ENCODE measurements at places on chromosomes 11 and 22.
A peak's percentile ranks its signal among the peaks of the same experiment; 100 is the strongest.

- no peak for DNase-seq
Observed at GRCh38 chr11:131275580-131275979, 94.8 kb upstream of the NTM start.

DNA sequence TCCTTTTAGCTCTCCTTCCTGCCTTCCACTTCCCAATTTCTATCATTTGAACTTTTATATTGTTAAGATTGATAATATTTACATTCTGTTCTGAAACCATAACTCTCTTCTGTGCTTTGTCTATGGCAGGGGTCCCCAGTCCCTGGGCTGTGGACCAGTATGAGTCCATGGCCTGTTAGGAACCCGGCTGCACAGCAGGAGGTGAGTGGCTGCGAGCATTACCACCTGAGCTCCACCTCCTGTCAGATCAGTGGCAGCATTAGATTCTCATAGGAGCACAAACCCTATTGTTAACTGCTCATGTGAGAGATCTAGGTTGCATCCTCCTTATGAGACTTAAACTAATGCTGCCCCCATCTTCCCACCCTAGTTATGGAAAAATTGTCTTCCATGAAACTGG is 48.4 kb upstream of the HEPHL1 start:
- DNase-seq: no peak

GRCh38 chr11:126479178-126479930 is 123.9 kb downstream of the ST3GAL4 start:
- no peak for DNase-seq

DNA sequence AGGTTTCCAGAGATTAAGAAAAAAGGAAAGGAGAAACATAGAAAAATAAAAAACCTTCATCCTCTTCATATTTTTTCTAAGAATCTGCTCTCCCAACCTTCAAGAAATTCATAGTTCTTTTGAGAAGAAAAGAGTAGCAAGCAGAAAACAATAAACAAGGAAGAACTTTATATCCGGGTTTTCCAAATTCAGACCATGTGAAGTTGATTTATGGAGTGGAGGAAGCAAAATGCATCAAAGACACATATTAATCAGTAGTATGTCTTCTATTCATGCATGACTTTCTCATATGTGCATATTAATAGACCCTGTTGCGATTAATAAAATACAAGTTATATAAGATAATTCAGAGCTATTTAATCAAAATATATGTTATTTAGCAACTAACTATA is 20.5 kb upstream of the CTSC start:
- DNase-seq: no peak

GRCh38 chr11:63405114-63405513 is 35.5 kb downstream of the SLC22A9 start:
- no peak for DNase-seq

GRCh38 chr11:13268791-13269190 is 8.8 kb upstream of the BMAL1 start:
- DNase-seq: no peak

- DNase-seq: no peak
Observed at GRCh38 chr11:47506795-47507562, 46.0 kb downstream of the CELF1 start.

- no peak for DNase-seq
Observed at GRCh38 chr11:94675813-94676212, 92.3 kb upstream of the AMOTL1 start.

GRCh38 chr11:115321605-115322289 is 182.5 kb downstream of the CADM1 start:
- DNase-seq: no peak

- peak; percentile 16 for DNase-seq
Observed at GRCh38 chr22:24133187-24133965, 47.9 kb upstream of the SUSD2 start.

DNA sequence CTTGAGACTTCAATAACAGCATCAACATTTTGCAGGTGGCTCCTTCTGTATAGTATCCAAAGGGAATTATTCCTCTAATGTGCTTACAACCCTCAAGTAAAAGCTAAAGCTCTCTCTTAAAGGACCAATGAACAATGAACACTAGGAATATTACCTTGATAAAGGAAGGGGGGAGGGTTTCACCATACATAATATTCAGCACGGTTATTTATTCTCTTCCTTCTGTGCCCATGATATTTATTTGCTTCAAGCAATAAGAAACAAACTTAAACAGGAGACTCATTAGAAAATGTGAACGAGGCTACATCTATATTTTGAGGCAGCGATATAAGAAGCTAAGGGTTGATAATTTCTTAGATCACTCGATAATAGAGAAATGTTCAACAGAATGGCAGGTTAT is 21.2 kb downstream of the BLID start:
- no peak for DNase-seq

DNA sequence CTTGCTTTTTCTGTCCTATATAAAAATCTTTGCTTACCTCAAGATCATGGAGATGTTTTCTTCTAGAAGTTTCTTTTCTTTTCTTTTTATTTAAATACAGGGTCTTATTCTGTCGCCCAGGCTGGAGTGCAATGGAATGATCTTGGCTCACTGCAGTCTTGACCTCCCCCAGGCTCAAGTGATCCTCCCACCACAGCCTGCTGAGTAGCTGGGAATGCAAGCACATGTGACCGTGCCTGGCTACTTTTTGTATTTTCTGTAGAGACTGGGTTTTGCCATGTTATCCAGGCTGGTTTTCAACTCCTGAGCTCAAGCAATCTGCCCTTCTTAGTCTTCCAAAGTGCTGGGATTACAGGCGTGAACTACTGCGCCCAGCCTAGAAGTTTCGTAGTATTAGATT is 45.3 kb downstream of the USP35 start:
- no peak for DNase-seq

DNA sequence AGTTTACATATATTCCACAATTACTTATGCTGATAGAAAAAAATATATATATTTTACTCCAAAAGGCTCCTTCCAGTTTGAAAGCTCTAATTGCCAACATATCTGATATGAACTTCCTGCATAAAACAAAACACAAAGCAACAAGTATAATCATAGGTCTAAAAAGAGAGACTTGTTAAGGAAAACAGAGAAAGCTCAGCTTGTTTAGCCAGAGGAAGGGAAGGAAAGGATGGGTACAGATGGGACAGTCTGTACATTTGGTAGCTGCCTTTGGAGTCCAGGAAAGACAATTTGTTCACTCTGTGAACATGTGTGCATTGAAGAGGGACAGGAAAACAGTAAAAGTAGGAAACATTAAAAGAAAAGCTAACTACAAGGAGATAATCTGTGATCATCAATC is 45.7 kb upstream of the AKIP1 start:
- no peak for DNase-seq

- no peak for DNase-seq
Observed at GRCh38 chr22:42814215-42814614, 42.9 kb downstream of the ARFGAP3 start.

GRCh38 chr11:76256448-76256847 is 50.1 kb upstream of the WNT11 start:
- no peak for DNase-seq

DNA sequence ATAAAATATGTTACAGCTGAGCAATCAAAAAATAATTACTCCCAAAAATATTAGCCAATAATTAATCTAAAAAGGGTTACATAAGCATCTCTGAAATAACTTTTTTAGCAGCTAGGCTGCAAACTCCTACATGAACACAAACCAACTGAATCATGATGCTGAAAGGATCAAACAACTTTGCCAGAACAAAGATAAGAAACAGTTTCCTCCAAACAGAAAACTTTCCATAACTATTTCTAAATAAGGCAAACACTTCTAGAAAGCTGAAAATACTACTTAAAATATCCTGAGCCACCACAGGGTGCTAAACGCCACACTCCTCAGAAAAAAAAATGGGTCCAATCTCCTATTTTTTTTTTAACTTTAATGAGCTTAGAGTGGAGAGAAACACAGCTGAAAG is 68.6 kb upstream of the ARHGAP32 start:
- DNase-seq: no peak

DNA sequence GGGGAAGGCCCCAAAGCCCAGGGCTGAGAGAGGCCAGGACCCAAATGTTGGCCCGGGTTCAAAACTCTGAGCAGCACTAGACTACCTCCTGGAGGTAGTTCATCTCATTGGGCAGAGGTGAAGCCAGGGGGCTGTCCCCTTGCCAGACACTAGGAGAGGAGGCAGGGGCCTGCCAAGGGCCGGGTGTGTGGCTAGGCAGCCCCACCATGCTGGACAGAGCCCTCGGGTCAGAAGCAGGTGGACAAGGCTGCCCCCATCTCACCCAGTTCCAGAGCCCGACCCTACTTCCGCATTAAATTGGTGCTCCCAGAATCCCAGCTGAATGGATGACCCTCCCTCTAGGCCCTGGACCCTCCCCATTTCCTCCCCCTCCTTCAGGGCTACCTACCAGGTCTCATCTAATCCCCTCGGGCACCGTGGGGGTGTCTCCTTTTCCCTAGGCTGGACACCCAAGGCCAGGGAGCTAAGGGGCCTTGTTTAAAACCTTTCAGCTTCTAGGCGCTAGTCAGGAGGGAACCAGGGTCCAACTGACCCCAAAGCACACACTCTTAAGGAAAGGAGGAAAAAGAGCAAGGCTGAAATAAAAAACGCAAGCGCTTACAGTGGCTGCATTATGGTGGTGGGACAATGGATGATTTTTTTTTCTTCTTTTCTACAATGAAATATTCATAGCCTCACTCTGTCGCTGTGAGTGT is 72.1 kb upstream of the TCF20 start:
- DNase-seq: no peak

DNA sequence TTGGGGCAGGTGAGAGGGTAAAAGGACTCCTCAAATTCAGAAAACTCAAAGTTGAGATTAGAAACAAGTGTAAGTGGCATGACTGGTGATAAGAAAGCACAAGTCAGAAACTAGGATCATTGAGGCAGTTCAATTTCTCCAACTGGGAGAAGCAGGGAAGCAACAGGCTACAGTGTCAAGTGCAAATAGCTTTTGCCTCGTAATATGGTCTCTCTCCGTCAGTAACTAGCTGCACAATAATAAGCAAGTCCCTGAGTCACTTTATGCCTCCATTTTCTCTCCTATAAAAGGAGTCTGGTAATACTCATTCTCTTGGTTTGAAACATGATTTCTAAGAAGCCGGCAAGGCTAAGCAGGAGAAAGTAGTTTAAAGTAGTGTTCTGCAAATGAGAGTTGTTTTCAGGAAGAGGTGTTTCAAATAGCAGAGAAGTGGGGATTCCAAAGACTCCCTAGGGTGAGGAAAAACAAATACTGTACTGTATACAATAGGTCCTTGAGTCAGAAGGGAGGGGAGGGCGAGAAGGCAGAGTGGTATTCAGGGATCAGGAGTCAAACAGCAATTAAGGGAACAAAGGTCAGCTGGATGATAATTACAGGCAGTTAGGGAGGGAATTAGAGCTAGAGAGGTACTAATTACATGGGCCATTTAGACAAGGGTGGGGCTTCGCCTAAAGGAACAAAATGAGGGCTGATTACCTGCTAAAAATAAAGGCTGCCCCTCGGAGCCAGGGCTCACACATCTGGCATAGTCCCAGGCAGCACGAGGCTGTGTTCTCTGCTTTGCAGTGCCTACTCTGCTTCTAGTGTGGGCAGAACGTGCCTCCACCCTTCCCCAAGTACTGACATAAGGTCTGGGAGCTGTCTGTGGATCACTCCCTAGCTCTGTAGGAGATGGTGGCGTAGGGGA is 96.0 kb upstream of the BDNF start:
- no peak for DNase-seq

- DNase-seq: no peak
Observed at GRCh38 chr11:61054927-61055562, 47.2 kb upstream of the CD5 start.

- DNase-seq: no peak
Observed at GRCh38 chr11:66238786-66239413, 29.5 kb upstream of the RAB1B start.

DNA sequence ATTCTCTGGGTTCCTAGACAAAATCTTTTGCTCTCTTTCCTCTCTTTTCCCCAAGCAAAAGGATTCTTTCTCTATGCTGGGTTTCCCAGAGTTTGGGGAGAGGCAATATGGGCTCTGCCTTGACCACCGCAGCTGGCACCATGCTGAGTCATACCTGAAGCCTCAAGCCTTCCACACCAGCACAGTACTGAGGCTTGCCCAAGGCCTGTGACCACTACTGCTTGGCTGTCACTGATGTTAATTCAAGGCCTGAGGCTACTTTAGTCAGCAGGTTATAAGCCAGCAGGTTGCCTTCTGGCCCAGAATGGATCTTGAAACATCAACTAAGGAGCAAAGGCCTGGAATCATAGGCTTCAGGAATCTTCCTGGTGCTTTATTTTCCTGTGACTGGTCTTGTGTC is 185.3 kb downstream of the DYNC2H1 start:
- no peak for DNase-seq

DNA sequence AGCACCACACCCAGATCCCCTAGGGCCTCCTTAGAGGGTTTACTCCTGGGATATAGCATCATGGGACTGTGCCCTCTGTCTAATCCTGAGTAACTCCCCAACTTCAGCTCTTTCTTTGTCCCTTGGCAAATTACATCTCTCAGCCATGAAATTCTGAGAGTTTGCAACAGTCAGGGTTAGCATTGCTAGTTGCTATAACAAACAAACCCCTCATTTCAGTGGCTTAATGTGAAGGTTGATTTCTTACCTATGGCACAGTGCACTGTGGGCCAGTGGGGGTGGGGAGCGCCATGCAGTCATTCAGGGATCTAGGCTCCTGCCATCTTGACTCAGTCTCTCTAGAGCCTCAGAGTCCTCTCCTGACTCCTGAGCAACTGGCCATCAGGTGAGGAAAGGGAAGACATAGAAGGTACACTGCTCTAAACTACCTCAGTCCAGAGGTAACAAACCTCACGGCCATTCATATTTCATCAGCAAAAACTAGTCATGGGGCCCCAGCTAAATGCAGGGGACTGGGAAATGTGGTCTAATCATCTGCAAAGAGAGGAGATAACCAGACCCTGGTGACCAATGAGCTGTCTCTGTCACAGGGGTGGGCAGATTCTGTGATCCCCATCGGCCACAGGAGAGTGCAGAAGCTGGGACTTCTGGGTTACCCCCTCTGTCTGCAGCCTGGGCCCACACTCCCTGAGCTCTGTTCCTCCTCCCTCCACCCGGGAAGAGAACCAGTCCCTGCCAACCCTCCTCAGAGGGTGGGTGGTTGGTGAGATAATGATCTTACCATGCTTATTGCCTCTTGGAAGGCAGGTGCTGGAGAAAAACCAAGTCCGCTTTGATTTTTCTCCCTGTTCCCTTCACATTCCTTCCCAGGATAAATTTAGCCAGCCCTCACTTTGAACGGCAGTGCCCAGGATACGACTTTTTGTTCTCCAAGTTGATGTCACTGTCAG is 17.5 kb downstream of the PRG3 start:
- DNase-seq: no peak

- DNase-seq: no peak
Observed at GRCh38 chr22:16965083-16965482, 42.9 kb downstream of the GAB4 start.

GRCh38 chr11:64220798-64221197 is 5.2 kb downstream of the TRPT1 start:
- DNase-seq: no peak
